ENCODE measurements at places on chromosomes 2 and 18.

GRCh38 chr18:43964666-43965065 is 687.4 kb upstream of the SYT4 start:
- no peak for DNase-seq

- DNase-seq = no peak
Observed at GRCh38 chr2:213149294-213149875, 2.0 kb downstream of the IKZF2 start.

- no peak for DNase-seq
Observed at GRCh38 chr18:75105551-75106254, 103.2 kb downstream of the PTGR3 start.

DNA sequence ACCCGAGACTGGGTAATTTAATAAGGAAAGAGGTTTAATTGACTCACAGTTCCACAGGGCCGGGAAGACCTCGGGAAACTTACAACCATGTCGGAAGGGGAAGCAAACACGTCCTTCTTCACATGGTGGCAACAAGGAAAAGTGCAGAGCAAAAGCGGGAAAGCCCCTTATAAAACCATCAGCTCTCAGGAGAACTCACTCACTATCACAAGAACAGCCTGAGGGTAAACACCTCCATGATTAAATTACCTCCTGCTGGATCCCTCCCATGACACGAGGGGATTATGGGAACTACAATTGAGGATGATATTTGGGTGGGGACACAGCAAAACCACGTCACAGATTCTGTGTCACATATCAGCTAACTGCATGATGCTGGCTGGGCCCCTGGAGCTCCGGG is 11.4 kb downstream of the TCF23 start:
- no peak for DNase-seq

- no peak for DNase-seq
Observed at GRCh38 chr18:76524477-76524876, 29.4 kb upstream of the ZNF516 start.

DNA sequence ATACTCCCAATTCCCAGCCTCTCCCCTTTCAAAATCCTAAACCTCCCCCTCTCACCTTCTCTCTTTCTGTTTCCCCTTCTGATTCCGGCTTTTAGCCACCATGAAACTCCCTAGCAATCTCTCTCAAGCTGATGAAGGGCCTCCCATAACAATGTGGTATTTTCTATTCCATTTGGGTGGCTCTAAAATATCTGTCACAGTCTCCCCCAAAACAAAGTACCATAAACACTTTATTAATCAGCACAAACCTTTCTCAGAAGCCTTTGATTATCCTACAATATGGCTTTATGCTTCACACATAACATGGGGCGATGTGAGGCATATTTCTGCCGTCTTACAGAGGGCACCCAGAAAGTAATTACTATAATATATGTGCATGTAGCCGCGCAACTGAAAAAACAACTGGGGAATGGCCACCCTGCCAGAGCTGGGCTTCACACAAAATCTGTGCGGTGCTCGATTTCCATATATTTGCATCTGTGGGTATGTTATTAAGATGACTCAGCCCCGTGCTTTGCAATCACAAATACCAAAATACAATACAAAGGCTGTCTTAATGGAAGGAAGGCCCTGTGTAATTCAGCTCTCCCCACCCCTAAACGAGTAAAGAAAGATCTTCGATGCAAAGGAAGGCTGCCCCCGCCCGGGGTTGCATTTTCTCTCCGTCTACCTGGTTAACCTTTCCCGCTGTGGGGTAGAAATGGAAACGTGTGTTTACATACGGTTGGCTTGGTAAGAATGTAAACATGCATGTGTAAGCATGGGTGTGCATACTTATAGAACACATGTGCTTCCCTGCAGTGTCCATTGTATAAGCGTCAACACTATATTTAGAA is 81.4 kb downstream of the CELF4 start:
- DNase-seq = no peak

GRCh38 chr2:221064880-221065279 is 507.2 kb downstream of the EPHA4 start:
- no peak for DNase-seq

DNA sequence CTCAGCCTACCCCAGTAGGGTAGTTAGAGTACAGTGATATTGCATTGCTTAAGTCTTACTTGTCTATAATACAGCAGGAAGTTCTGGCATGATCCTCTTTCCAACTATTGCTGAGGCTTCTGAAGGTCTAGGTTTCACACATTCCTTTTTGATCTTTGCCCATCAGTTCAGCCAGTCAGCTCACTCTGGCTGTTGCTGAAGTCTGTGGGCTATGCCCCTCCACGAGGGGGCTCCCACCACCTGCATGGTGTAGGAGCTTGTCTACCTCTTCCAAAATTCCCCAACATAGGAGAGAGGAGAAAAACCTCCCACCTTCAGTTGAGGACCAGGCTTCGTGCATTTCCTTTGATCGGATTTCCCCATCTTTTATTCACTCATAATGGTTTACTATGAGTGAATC is 26.3 kb downstream of the PROKR1 start:
- no peak for DNase-seq

GRCh38 chr18:11851806-11852337 is 659 bp downstream of the CHMP1B start:
- DNase-seq = peak; percentile 23

DNA sequence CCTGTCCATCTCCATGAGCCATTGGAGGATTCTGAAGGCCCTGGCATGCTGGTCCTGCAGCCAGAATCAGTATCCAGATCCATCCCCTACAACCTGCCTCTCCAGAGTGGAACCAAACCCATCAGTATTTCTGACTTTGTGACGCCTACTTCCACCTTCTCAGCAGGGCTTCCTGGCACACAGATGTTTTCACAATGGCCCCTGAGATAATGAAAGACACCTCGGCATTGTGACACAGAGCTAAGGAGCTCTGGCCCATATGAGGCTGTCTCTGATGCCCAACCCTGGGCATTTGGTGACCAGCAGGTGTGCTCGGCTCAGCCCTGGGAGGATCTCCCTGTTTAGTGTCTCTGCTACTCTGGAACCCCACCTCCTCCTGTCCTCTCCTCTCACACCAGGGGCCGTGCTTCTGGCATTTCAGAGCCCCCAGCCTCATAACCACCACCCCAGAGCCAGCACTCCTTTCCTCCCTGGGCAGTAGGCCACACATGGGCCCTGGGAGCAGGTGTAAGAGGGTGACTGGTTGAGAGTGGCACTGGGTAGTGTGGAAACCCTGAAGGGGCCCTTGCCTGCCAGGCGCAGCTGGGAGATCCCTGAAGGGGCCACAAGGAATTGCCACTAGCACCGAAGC is 38.2 kb downstream of the FOSL2 start:
- DNase-seq = no peak

DNA sequence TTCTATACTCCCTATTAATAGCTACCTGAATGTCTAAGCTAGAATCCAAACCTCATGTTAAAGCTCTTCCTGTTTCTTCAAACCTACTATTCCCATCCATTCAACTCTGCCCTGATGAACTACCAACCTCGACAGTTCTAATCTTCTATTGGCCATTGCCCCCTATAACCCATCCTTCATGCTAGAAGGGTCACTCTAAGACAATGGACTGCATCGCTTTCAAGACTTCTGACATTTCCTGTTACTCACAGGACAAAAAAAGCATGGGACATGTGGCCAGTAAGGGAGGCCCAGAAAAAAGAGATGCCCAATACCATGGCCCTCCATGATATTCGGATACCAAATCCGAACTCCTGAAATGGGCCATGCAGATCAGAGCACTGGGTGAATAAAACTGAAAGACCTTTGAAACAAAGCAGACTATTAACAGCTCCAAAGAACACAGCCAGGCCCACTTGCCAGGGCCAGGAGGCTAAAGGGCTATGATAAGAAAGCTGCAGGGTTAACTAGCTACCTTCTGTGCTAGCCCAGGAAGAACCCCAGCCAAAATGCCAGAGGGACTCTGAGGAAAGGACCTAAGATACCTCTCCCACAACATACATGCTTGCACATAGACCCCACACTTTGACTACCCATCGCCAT is 4.5 kb downstream of the B4GALT6 start:
- DNase-seq = no peak

DNA sequence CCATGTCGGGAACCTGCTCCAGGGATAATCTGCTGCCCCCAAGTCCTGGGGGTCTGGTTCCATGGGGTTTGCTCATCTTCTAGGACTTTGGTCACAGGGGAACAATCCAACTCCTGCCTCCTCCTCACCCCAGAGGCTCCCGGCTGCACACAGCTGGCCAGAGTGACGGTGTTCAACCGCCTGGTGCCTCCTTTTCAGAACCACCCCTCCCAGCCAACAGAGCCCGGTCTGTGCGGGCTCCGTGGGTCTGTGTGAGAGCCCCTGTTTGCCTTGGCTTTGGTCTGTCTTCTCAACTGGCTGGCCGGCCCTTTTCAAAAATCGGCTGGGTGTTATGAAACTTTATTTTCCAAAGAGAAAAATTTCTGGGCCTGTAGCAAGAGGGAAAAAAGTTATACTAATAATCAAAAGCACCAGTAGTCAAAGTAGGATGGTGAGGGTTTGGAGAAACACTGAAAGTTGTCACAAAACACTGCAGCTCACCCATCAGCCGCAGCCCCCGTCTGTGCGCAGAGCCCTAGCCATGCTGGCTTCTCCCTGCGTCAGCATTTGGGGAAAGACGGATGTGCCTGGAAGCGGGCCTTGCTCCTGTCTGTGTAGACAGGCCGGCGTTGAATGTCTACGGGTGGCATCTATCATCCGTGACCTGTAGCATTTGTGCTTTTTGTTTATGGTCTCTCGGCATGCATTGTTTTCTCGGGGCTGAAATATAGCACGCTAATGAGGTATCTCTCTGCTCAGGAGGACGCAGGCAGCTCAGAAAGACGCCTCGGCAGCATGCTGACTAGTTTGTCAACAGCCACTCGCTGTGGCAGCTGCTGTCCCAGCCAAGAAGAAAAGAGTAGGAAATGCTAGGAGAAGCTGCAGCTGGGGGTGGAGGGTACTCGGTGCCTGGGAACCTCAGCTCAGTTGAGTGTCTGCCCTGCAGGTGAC is 138.6 kb downstream of the GLI2 start:
- DNase-seq = no peak

DNA sequence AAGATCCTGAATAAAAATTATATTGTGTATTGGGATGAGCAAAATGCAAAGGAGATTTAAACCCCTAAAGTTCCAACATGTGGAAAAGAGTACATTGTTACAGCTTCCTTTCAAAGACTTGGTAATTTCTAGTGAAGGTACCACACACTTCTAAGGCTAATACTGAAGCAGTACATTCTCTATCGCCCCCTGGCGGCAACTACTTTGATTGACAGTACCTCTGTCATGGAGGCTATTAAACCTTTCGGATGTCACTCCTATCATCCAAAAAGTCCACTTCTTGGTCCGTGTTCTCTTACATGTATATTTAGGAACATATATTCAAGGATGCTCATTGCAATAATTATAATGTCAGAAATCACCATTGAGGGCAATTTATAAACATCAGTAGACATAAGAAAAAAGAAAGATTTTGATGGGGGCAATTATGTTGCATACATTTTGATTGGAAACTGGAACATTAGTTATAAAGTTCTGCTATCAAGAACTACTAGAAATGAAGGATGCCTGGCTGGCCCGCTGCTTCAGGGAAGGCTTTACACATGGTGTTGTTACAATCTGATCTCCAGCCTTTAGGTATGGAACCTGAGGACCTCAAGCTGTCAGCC is 601.6 kb downstream of the CPS1 start:
- peak; percentile 52 for DNase-seq

GRCh38 chr18:57891707-57892391 is 88.7 kb upstream of the ATP8B1 start:
- no peak for DNase-seq

DNA sequence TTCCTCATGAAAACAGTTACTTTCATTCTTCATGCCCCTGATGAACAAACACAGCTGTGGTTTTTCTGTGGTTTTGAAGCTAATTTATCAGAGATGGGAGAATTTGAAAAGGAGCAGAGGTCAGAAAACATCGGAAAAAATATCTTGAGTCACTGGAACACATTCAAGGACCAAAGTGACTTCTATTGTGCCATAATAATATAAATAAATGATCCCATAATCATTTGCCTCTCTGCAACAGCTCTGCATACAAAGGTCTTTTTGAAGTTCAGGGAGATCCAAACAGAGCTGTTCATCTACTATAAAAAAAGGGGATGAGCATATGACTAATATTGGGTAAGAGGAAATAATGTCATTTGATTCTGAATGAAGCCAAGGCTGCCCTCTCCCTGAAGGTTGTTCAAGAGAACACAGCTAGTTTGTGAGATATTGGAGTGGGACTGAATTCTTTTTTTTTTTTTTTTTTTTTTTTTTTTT is 201.3 kb upstream of the GALNT5 start:
- DNase-seq = no peak

DNA sequence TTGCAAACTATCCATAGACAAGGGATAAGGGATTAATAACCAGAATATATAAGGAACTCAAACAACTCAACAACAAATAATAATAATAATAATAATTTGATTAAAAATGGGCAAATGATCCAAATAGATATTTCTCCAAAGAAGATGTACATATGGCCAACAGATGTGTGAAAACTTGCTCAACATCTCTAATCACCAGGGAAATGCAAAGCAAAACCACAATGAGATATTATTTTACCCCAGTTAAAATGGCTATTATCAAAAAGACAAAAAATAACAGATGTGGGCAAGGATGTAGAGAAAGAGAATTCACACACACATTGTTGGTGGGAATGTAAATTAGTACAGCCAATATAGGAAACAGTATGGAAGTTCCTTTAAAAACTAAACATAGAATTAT is 26.9 kb downstream of the DNAH7 start:
- no peak for DNase-seq

- no peak for DNase-seq
Observed at GRCh38 chr2:143935482-143935752, 584.5 kb downstream of the ZEB2 start.

Measured in heart right ventricle (tissue), 16 donors.